T follicular helper cell (primary cell): ENCODE measurements at places on chromosomes 16 and 17.

DNA sequence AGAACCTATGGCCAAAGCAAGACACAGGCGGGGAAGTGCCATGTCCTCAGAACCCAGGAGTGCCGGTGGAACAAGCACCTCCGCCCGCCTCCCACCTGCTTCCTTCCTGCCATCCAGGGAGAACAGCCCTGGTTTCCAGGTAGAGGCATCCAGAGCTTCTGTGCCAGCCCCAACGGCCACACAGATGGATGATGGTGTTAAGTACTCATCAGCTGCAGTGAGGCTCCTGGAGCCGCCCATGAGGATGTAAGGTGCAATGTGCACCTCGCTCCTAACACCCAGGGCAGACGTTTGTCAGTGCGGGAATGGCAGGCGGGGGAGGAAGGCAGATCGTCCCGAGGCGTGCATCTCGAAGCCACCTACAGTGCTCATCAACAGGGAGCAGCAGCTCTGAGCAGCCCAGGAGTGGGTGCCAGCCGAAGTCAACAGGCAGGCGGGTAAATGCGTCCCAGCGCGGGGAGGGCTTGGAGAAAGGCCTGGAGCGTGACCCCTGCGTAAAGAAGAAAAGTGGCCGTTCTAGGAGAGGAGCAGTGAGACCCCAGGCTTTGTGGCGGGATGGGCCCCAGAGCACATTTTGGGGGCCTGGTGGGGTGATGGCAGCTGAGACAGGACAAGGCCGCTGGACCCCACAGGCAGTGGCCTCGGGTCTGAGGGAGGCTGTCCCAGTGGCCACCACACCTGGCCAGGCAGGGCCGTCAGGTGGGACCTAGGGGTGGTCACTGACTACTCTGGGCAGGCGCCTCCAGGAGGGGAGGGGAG is 46.1 kb upstream of the ACSF3 start:
- no peak for DNase-seq

GRCh38 chr17:43911904-43912303 is 4.6 kb upstream of the MPP2 start:
- no peak for DNase-seq

DNA sequence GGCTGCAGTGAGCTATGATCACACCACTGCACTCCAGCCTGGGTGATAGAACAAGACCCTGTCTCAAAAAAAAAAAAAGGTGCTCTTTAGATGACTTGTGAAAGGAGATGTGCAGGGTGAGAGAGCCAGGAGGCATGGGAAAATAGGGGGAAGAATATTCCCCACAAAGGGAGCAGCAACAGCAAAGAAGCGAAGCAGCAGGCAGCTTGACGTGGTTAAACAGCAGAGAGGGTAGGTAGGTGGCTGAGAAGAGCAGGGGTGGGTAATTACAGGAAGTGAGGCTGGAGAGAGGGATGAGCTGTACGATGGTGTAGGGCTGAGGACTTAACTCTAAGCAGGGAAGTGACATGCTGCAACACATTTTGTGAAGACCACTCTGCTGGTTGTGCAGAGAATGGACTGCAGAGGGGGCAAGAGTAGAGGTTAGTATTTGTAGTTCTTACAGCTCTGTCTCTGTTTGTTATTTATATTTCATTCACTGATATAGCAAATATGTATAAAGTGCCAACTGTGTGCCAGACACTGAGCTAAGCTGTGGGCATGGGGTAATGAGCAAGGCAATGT is 1.6 kb downstream of the HEATR3 start:
- DNase-seq: no peak

GRCh38 chr16:88047462-88047861 is 96.2 kb downstream of the BANP start:
- no peak for DNase-seq

GRCh38 chr16:47470810-47471209 is 9.7 kb downstream of the PHKB start:
- DNase-seq: no peak

DNA sequence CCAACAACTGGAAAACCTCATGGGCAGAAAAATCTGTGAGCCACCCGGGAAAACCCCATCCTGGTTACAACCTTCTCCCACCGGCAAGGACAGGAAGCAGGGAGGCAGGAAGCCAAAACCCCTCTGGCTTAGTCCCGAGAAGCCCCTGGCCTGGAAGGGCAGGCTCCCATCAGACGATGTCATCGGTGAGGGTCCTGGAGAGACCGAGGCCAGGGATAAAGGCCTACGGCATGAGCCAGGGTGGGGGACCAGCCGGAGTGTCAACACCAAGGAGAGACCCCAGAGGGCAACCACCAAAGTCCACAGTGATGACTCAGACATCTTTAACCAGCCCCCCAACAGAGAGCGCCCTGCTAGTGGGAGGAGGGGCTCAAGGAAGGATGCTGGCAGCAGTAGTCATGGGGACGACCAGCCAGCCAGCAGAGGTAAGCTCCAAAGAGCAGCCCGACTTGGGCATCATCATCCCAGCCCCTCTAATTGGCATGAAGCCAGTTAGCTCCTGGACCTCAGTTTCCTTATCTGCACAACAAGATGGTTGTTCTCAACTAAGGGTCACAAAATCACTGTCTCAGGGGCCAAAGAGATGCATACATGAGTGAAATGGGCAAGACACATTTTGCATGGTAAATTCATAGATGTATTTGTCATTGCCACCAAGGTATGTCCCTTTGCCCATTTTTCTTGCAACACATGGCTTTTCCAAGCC is 190.7 kb downstream of the KATNIP start:
- no peak for DNase-seq
